NCI-H748 treated with DMSO at 0.1 percent for 48 hours (cell line): ENCODE measurements at places on chromosomes 4 and X.

DNA sequence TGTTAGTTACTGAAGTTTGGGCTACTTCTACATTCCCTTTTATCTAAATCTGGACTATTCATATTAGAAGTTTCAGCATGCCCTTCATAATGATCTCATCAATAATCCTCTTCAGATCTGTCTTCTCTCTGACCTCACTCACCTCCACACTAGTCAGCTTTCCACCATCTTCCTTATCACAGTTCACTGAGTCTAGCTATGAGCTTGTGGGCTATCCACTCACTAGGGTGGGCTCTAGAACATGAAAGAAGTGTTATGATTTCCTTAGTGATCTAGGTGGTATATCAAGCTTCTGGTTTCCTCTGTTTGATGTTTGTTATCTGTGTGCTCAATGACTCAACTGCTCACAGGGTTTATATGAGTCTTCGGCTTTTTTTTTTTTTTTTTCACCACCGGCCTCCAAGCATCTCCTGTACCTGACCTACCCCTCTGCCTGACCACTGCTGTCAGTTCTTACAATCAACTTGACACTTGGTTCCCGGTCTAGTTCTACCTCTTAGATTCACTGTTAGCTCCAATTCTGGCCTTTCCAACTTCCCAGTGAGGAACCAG, 103.1 kb downstream of the PAPSS1 start:
- no peak for DNase-seq

DNA sequence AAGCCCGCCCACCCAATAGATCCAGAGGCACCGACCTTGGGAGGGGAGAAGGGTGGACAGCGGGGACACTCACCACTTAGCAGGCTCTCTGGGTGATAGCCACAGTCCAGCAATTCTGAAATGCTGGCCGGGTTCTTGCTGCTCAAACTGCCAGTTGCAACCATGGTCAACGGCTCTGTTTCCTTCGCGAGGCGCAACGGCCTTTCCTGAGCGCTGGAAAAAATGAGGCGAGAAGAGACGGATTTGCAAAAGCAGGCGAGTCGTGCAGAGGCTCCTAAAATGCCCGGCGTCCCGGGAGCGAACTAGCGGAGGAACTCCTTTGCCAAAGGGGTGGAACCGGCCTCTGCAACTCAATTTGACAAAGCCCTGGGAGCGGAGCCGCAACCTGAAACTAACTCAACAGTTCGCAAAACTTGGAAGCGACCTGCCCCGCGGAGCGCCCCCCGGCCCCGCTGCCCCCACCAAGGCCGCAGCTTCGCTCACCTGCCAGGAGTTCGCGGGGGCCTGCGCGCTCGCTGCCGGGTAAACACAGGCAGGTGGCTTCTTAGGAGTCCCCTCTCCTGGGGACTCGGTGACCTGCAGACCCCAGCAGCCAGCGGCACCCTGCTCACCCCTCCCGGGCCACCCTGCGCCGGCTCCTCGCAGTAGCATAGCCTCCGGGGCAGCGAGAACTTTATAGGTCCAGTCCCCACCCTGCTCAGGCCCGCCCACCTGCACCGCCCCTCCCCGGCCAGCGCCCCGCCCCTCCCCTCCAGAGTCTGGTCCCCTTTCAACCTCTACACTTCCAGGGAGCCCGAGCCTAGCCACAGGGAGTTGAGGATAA, at the start of gene DDIT4L:
DDIT4L (minus strand) TSS at position 649 of the 823 bp plus-strand sequence; CDS start at position 164, 485 bp downstream.
- no peak for DNase-seq

DNA sequence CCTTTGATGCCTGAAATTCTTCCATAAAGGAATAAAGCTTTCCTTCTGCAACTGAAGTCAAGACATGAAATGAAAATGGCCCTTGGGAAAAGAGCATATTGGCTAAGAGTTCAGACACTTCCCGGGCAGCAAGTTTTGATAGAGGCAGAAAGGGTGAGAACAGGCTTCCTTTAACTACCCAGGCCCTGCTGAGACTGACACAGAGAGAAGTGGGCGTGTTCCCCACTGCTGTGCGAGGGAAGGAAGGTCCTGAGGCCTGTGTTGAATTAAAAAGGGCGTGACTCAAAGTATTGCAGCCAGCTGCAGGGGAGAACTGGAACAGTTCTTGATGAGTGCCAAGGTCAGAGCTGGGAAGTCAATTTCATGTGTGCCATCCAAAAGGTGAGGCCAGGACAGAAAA, 33.9 kb upstream of the ADGRG2 start:
- DNase-seq, result no peak

DNA sequence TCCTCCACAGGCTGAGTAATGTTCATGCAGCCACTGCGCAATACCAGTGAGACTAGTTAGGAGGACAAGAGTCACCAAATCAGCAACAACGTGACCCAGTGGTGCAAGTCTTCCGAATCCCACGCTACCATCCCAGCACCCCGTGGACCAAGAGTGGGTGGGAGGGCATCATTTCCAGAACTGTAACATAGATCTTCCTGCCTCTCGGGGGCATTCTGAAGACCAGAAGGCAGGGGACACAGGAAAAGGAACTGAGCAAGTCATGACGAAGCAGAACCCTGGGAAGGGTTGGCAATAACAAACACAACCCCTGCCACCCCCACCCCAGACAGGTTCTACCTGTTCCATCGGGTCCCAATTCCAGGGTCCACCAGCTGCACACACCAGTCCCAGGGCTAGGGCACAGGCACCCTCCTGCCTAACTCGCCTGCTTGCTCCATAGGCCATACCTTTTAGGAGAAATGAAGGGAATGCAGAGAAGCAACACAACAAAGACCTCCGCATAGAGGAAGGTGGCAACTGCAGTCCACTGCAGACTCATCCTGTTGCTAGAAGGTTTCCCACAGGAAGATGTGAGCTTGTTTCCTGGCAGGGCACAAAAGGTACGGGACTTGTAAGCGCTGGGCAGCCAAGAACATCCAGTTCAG, 1.4 kb downstream of the BCAP31 start:
- DNase-seq, result no peak

GRCh38 chr4:101706535-101707057, 83.9 kb upstream of the BANK1 start:
- no peak for DNase-seq

DNA sequence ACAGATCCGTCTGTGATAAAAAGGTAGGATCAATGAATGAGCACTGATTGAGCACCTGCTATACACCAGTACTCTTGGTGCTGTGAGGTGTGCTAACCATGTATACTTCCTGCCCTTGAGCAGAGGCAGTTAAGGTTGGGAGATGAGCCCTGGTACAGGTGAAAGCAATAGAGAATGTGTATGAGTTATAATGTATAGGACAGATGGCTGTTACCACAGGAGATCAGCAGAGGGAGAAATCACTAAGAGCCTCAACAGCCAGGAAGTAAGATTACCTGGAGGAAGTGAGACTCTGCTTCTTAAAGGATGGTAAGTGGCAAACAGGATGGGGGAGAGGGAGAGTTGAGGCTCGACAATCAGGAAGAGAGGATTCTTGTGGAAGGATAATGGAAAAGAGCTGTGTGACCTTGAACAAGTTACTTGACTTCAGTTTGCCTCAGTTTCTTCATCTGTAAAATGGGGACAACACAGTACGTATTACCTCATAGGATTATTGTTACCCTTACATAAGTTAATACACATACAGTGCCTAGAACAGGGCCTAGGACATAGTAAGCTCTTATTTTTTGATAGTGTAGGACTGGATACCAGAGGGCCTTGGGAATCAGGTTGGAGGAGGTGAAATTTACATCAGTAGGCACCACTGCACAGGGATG, 9.1 kb downstream of the CXCR3 start:
- no peak for DNase-seq

DNA sequence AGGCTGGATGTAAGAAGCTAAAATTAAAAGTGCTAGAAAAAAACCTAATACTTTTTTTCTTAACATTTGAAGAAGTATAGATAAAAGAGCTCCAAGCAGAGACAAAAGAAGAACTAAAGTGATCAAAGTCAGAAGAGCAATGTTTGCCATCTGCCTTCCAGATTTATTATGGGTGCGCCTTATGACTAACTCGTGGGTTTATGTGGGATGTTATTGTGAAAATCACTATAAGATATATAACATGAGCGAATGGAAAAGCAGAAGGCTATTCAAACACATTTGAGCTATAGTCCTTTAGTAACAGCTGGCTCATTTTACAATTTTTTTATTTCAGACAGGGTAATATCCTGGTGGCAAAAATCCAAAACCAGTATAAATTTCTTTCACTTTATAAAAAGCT, 1040.7 kb downstream of the RAPGEF2 start:
- DNase-seq, result no peak

DNA sequence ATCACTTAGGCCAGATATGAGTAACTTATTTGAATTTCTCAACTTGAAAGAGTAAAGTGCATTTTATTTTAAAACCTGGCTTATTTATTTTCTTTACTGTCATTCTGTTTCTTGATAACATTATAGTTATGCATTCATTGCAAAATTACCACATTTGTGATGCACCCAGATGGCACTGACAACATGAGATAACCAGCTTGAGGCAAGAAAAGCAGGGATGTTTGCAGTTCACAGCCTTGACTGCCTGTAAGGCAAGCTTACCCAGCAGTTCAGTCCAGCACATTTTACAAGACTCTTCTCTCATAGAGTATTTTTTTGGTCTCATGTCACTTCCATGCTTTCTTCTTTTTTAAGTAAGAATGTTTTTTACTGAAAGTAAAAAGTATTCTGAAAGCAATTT, 25.3 kb upstream of the EPGN start:
- DNase-seq, result no peak

DNA sequence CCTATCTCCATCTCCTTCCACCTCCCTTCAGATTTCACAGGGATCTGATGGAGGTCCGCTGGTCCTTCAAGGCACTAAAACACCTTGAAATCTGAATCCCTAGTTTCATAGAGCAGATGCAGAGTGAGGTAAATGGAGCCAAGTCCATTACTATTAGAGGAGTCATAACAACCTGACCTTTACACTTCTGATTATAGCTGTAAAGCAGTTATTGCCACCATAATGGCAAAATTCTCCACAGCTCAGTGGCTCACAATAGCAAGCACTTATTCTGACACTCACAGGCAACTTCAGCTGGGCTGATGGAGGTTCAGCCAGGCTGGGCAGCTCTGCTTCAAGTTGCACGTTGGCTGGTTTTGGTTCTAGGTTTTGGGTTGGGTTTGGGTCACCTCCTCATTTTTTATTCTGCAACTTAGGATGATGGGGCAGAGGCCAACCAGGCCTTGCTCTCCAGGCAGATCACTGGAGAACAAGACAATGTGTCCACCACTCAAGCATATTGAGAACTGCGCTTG, 51.4 kb upstream of the LRAT start:
- DNase-seq, result no peak

DNA sequence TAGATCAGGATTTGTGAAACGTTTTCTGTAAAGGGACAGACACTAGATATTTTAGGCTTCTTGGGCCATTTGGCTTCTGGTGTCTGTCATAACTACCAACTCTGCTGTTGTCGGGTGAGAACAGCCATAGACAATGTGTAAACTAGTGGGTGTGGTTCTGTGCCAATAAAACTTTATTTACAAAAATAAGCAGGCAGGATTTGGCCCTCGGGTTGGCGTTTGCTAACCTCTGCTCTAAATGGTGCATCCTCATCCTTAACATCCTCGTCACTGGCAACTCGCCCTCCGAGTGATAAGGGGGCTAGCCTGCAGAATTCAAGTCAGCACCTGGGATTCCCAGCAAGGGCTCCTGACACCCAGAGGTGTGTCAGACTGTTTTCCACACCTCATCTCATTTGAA, 105.8 kb upstream of the MSX1 start:
- no peak for DNase-seq

DNA sequence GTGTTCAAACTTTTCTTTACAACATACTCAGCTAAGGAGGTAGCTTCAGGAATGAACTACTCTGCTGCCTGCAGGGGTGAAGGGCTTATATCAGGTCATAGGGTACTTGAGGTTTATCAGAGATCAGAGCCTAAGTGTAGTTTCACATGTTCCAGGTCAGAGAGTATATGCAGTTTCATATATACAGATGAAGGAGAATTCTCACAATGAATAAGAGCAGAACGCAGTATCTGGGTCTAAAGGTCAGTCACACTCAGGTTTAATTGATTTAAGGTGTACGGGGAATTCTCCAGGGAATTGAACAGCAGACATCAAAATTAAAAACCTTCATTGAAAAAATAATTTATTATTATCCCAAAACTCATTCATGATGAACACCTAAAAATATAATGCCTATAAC, 700.6 kb downstream of the TECRL start:
- DNase-seq, result no peak

GRCh38 chr4:78666830-78667258, 109.3 kb upstream of the BMP2K start:
- DNase-seq, result no peak
